Activated naive CD4-positive, alpha-beta T cell treated with Interleukin-2 at 50 U/mL for 16 hours (primary cell): ENCODE measurements at places on chromosomes 13 and 19.

- no peak for DNase-seq
These were observed 31.5 kb upstream of the TPT1 start for GRCh38 chr13:45372189-45373161.

GRCh38 chr13:39559847-39560246 lies 43.1 kb downstream of the LHFPL6 start:
- DNase-seq, result no peak

- no peak for DNase-seq
These were observed 73.0 kb upstream of the MAB21L1 start for GRCh38 chr13:35549481-35549880.

GRCh38 chr19:22607653-22608430 lies 26.3 kb upstream of the ZNF492 start:
- no peak for DNase-seq

DNA sequence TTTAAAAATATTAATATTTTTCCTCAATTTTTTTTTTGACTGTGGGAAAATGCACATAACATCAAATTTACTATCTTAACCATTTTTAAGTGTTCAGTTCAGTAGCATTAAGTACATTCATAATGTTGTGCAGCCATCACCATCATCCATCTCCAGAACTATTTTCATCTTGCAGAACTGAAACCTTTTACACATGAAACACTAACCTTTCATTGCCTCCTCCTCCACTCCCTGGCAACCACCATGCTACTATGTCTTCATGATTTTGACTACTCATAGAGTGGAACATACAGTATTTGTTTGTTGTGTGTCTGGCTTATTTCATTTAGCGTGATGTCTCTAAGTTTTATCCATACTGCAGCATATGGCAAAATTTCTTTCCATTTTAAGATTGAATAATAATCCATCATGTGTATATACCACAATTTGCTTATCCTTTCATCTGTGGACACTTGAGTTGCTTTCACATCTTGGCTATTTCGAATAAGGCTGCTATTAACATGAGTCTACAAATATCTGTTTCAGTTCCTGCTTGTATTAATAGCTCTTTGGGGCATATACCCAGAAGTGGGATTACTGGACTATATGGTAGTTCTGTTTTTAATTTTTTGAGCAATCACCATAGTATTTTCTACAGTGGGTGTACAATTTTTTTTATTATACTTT lies 376.4 kb downstream of the MTUS2 start:
- DNase-seq, result no peak

DNA sequence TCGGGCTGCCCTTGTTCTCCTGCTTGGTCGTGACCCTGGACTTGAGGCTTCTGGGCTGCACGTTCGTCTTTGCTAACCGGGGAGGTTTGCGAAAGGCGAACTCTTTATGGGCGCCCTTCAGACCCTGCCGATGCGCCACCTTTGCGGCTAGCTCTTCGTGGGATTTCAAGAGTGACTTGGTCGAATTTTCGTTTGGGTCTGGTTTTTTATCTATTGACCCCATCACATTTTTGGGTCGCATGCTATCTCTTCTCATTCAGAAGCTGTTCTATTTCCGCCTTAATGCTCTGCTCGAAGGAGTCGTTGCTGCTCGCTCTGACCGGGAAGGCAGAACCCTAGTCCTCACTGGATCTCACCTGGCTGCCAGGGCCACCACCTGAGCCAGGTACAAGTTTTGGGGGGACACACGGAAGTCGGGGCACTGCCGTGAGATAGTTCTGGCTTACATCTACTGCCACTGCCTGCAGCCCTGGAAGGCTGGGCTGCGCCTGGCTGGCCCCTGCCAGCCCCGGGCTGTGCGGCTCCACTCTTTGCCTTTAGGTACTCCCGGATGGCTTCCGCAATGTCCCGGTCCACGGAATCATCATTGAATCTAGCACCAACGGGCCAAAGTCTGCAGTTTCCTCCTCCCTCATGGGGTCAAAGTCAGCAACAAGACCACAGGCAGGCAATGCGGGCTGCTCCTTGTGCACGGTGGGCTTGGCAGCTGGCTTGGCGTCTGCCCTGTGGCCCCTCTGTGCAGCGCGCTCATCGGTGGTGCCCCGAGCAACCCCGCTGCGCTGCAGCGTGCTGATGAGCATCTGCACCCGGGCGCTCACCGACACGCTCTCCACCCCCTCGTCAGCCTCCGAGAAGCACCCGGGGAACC lies 16.2 kb downstream of the RB1 start:
- DNase-seq, result no peak

DNA sequence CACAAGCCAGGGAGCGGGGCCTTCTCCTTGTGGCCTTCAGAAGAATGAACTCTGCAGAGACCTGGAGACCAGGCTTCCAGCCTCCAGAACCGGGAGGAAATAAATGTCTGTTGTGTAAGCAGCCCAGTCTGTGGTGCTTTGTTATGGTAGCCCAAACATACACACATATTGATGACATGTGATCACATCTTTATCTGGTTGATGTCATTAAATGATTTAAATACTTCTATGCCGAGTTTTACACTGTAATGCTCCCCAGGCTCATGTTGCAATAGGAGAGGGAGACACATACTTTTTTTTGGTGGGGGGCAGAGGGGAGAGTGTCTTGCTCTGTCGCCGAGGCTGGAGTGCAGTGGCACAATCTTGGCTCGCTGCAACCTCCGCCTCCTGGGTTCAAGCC lies 188.0 kb upstream of the IRS2 start:
- DNase-seq, result no peak
